ENCODE measurements at places on chromosomes 7 and 10.

DNA sequence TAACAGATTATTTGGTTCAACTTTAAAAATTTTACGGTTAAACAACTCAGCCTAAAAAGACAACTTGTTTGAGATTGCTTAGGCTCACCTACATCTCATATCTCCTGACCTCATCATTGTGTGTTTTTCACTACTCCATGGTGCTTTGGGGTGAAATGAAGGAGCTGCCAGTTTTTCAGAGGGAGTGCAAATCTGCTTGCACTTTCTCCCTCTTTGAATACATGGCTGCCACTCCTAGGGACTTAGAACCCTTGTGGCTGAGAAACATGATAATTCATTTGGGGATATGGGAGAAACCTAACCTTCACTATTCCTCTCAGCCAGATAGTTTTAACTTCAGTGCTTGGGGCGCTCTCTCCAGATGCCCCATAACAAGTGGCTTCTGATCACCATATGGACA, 2.7 kb downstream of the CCSER2 start:
- peak overlapping the region; percentile 95 for H3K4me3 ChIP-seq
- peaks cover 4% of the 10 kb centered on the region for H3K36me3 ChIP-seq
- DNase-seq: no peak
- H3K27me3 ChIP-seq: no peaks in the 10 kb centered on the region

GRCh38 chr10:15430969-15431771, 60.1 kb upstream of the FAM171A1 start:
- no peak for DNase-seq
- H3K4me3 ChIP-seq: no peak overlapping the region
- H3K27ac ChIP-seq: no peak overlapping the region

DNA sequence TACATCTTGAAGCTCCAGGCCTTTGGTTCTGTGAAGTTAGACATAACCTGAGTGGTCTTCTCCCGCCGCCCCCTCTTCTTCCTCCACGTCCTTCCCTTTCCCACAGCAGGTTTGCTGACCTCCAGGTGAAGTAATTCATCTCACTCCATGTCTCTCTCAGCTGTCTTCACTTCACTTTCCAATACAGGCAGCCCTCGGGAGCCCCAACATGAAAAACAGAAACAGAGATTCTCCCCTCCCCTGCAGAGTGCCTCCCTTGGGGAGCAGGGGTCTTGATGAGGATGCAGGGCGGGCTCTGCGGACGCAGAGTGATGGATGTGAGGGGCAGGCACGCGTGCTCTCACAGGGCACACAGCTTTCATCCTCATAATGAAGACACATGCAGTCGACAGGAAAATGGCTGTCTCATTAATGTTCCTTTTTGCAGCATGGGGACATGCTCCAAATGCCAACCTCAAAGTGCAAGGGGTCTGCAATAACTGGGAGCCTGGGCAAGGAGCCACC, 95.6 kb downstream of the GPAM start:
- H3K27me3 ChIP-seq: peaks cover 4% of the 10 kb centered on the region
- no peak overlapping the region for H3K27ac ChIP-seq
- H3K4me1 ChIP-seq: no peaks in the 10 kb centered on the region
- H3K4me3 ChIP-seq: no peak overlapping the region
- DNase-seq: no peak
- no peaks in the 10 kb centered on the region for H3K36me3 ChIP-seq

GRCh38 chr10:34280599-34281374, 534.3 kb downstream of the PARD3 start:
- H3K4me1 ChIP-seq: peaks cover 31% of the 10 kb centered on the region
- H3K27ac ChIP-seq: peak overlapping the region; percentile 76
- H3K27me3 ChIP-seq: no peaks in the 10 kb centered on the region
- H3K36me3 ChIP-seq: no peaks in the 10 kb centered on the region
- no peak for DNase-seq

GRCh38 chr10:97618733-97619132, 14.6 kb downstream of the MORN4 start:
- no peaks in the 10 kb centered on the region for H3K27me3 ChIP-seq
- no peaks in the 10 kb centered on the region for H3K4me1 ChIP-seq
- no peak for DNase-seq
- H3K4me3 ChIP-seq: no peak overlapping the region
- no peaks in the 10 kb centered on the region for H3K36me3 ChIP-seq

- DNase-seq: no peak
- no peaks in the 10 kb centered on the region for H3K36me3 ChIP-seq
- peaks cover 37% of the 10 kb centered on the region for H3K27me3 ChIP-seq
- no peak overlapping the region for H3K27ac ChIP-seq
- H3K4me3 ChIP-seq: no peak overlapping the region
Measured at GRCh38 chr7:134623193-134623592, 23.5 kb upstream of the BPGM start.

DNA sequence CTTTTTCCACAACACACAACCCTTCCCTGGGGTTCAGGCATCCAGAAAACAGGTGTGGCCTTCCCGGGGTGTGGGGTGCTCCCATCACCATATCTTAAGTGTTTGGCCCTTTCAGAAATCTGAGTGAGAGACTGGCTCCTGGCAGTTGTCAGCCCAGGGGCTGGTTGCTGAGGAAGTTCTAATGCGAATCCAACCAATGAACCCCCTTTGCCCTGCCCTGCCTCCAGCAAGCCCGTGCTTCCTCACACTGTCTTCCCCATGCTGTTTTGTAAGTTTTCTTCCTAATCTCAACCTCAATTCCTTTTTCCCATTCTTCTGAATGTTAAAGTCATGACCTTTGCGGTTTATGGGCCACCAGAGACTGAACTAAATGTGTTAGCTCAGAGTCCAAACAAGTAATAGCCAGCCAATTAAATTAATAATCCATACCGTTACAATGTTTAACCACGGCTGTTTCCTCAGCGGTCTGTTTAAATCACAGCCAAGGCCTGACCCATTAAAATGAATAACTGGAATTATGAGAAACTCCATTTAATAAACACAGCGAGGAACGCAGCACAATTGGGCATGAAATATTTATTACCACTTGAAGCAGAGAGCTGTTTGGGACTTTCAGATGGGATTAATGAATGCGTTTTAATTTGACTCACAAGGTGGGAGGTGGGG, 90.9 kb upstream of the TCF7L2 start:
- H3K36me3 ChIP-seq: no peaks in the 10 kb centered on the region
- no peaks in the 10 kb centered on the region for H3K27me3 ChIP-seq
- no peak for DNase-seq
- no peaks in the 10 kb centered on the region for H3K4me1 ChIP-seq
- H3K27ac ChIP-seq: no peak overlapping the region
- H3K4me3 ChIP-seq: no peak overlapping the region

GRCh38 chr10:100567249-100567648, 31.5 kb downstream of the HIF1AN start:
- H3K27ac ChIP-seq: no peak overlapping the region
- H3K27me3 ChIP-seq: peaks cover 37% of the 10 kb centered on the region
- no peak for DNase-seq
- H3K36me3 ChIP-seq: no peaks in the 10 kb centered on the region

- H3K36me3 ChIP-seq: peaks cover 3% of the 10 kb centered on the region
- H3K4me3 ChIP-seq: no peak overlapping the region
- peaks cover 9% of the 10 kb centered on the region for H3K4me1 ChIP-seq
- no peaks in the 10 kb centered on the region for H3K27me3 ChIP-seq
Measured at GRCh38 chr10:74418285-74418872, 267.4 kb downstream of the ADK start.

- peaks cover 14% of the 10 kb centered on the region for H3K36me3 ChIP-seq
- DNase-seq: no peak
- H3K4me3 ChIP-seq: no peak overlapping the region
- no peaks in the 10 kb centered on the region for H3K27me3 ChIP-seq
- no peaks in the 10 kb centered on the region for H3K4me1 ChIP-seq
- H3K27ac ChIP-seq: no peak overlapping the region
Measured at GRCh38 chr7:152136686-152137085, 111.2 kb downstream of the GALNT11 start.

GRCh38 chr10:85319826-85320225, 991.4 kb downstream of the CCSER2 start:
- no peaks in the 10 kb centered on the region for H3K27me3 ChIP-seq
- no peaks in the 10 kb centered on the region for H3K4me1 ChIP-seq
- no peak overlapping the region for H3K27ac ChIP-seq

GRCh38 chr7:138036135-138036534, 34.2 kb upstream of the CREB3L2 start:
- H3K27ac ChIP-seq: no peak overlapping the region
- H3K27me3 ChIP-seq: peaks cover 12% of the 10 kb centered on the region
- DNase-seq: no peak
- no peaks in the 10 kb centered on the region for H3K4me1 ChIP-seq

DNA sequence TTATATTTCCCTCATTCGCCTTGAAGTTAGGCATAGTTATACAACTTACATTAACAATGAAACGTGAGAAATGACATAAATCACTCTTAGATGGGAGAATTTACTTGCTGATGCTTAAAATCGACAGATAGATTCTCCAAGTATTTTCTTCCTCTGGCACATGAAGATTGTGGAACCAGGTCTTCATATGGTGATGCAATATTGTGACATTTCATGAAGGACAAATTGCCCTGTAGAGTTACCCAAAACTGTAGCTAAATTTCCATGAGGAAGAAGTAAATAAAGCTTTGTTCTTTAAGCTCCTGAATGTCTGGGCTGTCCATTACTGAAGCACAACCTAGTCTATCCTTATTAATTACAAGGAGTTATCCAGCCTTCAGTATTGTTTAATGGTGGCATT, 353.1 kb downstream of the THSD7A start:
- no peaks in the 10 kb centered on the region for H3K4me1 ChIP-seq
- H3K36me3 ChIP-seq: no peaks in the 10 kb centered on the region
- H3K27me3 ChIP-seq: no peaks in the 10 kb centered on the region
- DNase-seq: no peak

GRCh38 chr10:124539935-124540641, 78.5 kb downstream of the LHPP start:
- H3K27ac ChIP-seq: no peak overlapping the region
- H3K4me1 ChIP-seq: no peaks in the 10 kb centered on the region
- no peaks in the 10 kb centered on the region for H3K36me3 ChIP-seq
- peaks cover 4% of the 10 kb centered on the region for H3K27me3 ChIP-seq
- no peak overlapping the region for H3K4me3 ChIP-seq
- peak; percentile 34 for DNase-seq

- no peaks in the 10 kb centered on the region for H3K4me1 ChIP-seq
- no peak overlapping the region for H3K4me3 ChIP-seq
- no peak overlapping the region for H3K27ac ChIP-seq
- H3K36me3 ChIP-seq: no peaks in the 10 kb centered on the region
Measured at GRCh38 chr7:40489844-40490602, 355.2 kb downstream of the SUGCT start.

- H3K4me1 ChIP-seq: peaks cover 16% of the 10 kb centered on the region
- no peak overlapping the region for H3K27ac ChIP-seq
- no peaks in the 10 kb centered on the region for H3K27me3 ChIP-seq
- DNase-seq: peak; percentile 44
Measured at GRCh38 chr7:156751319-156751718, 110.7 kb downstream of the RNF32 start.

- H3K27ac ChIP-seq: no peak overlapping the region
- H3K4me1 ChIP-seq: peaks cover 23% of the 10 kb centered on the region
- H3K27me3 ChIP-seq: peaks cover 82% of the 10 kb centered on the region
- H3K4me3 ChIP-seq: no peak overlapping the region
Measured at GRCh38 chr7:35251606-35252310, 2.1 kb downstream of the TBX20 start.

DNA sequence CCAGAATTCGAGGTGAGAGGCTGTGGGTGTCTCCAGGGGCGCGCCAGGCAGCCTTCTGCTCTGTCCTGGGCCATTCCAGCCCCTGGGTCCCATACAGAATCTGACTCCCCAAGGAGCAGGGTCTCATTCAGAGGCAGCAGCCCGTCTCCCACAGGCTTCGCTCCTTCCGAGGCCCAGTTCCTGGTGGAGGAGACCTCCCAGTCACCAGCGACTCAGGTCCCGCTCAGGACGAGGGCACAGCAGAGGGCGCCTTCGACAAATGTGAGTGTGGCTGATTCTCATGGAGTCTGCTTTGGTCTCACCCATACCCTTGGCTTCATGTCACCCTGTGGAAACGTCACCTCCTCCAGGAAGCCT, 81.8 kb upstream of the GPR26 start:
- peaks cover 14% of the 10 kb centered on the region for H3K27me3 ChIP-seq
- DNase-seq: no peak
- no peaks in the 10 kb centered on the region for H3K4me1 ChIP-seq
- no peak overlapping the region for H3K27ac ChIP-seq
- no peaks in the 10 kb centered on the region for H3K36me3 ChIP-seq

GRCh38 chr7:131285556-131285955, 42.1 kb upstream of the MKLN1 start:
- no peak for DNase-seq
- H3K27ac ChIP-seq: no peak overlapping the region
- H3K27me3 ChIP-seq: peaks cover 3% of the 10 kb centered on the region
- peaks cover 2% of the 10 kb centered on the region for H3K36me3 ChIP-seq
- no peak overlapping the region for H3K4me3 ChIP-seq

GRCh38 chr7:2921653-2922347, 77.7 kb upstream of the GNA12 start:
- no peak for DNase-seq
- no peak overlapping the region for H3K27ac ChIP-seq
- no peak overlapping the region for H3K4me3 ChIP-seq
- peaks cover 14% of the 10 kb centered on the region for H3K4me1 ChIP-seq

- H3K27ac ChIP-seq: no peak overlapping the region
- DNase-seq: no peak
- H3K4me3 ChIP-seq: no peak overlapping the region
- H3K4me1 ChIP-seq: no peaks in the 10 kb centered on the region
Measured at GRCh38 chr10:239109-239508, 103.9 kb downstream of the ZMYND11 start.

- peak; percentile 8 for DNase-seq
- H3K4me3 ChIP-seq: peak overlapping the region; percentile 16
- peaks cover 8% of the 10 kb centered on the region for H3K36me3 ChIP-seq
- H3K27ac ChIP-seq: peak overlapping the region; percentile 3
Measured at GRCh38 chr10:16195178-16195769, 241.5 kb upstream of the PTER start.

- H3K27ac ChIP-seq: no peak overlapping the region
- peaks cover 33% of the 10 kb centered on the region for H3K27me3 ChIP-seq
- DNase-seq: no peak
- H3K4me3 ChIP-seq: no peak overlapping the region
- no peaks in the 10 kb centered on the region for H3K4me1 ChIP-seq
- no peaks in the 10 kb centered on the region for H3K36me3 ChIP-seq
Measured at GRCh38 chr10:79628083-79628482, 17.3 kb downstream of the SFTPA1 start.

- H3K27ac ChIP-seq: peak overlapping the region; percentile 52
- H3K4me1 ChIP-seq: peaks cover 17% of the 10 kb centered on the region
- H3K27me3 ChIP-seq: peaks cover 1% of the 10 kb centered on the region
- no peak overlapping the region for H3K4me3 ChIP-seq
Measured at GRCh38 chr10:49647985-49648795, 31.3 kb upstream of the C10orf53 start.

DNA sequence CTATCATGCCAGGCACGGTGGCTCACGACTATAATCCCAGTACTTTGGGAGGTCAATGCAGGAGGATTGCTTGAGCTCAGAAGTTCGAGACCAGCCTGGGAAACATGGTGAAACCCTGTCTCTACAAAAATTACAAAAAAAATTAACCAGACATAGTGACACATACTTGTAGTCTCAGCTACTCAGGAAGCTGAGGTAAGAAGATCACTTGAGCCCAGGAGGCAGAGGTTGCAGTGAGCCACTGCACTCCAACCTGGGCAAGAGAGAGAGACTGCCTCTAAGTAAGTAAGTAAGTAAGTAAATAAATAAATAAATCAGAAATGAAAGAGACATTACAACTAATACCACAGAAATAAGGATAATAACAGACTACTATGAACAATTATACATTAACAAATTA, 36.2 kb downstream of the PDLIM1 start:
- H3K4me3 ChIP-seq: no peak overlapping the region
- DNase-seq: no peak
- peaks cover 8% of the 10 kb centered on the region for H3K27me3 ChIP-seq
- peaks cover 8% of the 10 kb centered on the region for H3K4me1 ChIP-seq

GRCh38 chr7:141202535-141202934, 128.7 kb downstream of the TMEM178B start:
- H3K27ac ChIP-seq: no peak overlapping the region
- no peak for DNase-seq
- H3K4me3 ChIP-seq: no peak overlapping the region
- no peaks in the 10 kb centered on the region for H3K4me1 ChIP-seq
- no peaks in the 10 kb centered on the region for H3K36me3 ChIP-seq
- peaks cover 14% of the 10 kb centered on the region for H3K27me3 ChIP-seq
